ENCODE measurements at places on chromosomes 13 and 19.

GRCh38 chr13:48159401-48159800 lies 64.5 kb upstream of the MED4 start:
- DNase-seq = no peak

- DNase-seq = no peak
Observed at GRCh38 chr13:112892426-112893206, 76.4 kb upstream of the MCF2L start.

- peak; percentile 52 for DNase-seq
Observed at GRCh38 chr19:49442354-49442753, 1.0 kb upstream of the SLC17A7 start.

DNA sequence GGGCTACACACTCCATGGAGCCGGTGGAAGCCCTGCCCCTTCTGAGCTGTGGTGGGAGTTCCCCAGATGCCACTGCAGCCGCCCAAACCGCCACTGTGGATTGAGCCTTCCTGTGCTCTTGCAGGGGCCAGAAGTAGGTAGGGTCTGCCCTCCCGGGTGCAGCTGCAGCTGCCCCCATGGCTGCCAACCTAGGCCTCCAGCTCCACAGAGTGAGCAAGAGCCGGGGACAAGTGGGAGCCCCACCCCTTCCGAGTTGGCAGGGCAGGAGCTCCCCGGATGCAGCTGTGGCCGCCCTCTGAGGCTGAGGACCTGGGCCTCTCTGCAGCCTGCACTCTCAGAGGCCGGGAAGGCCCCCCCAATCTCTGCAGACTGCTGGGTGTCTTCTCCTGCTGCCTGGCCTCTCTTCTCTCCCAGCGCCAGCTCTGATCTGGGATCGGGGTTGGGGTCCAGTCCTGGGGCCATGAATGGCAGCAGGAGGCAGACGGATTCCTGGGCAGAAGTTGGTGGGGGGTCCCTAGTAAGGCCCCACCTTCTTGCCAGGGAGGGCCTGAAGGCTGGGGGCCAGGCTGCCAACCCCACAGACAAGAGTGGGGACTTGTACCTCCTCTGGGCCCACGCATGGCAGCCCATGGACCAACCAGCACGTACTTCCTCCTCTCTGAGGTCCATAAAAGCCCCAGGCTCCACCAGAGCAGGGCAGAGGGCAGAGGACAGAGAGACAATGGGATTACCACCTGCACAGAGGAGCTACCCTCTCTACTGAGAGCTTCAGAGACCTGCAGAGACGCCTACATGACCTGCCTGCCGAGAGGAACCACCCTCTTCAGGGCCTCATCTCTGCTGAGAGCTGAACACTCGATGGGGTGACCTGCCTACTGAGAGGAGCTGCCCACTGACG lies 28.9 kb downstream of the AP2S1 start:
- peak; percentile 78 for DNase-seq

- no peak for DNase-seq
Observed at GRCh38 chr13:24040835-24041234, 119.7 kb upstream of the SPATA13 start.

DNA sequence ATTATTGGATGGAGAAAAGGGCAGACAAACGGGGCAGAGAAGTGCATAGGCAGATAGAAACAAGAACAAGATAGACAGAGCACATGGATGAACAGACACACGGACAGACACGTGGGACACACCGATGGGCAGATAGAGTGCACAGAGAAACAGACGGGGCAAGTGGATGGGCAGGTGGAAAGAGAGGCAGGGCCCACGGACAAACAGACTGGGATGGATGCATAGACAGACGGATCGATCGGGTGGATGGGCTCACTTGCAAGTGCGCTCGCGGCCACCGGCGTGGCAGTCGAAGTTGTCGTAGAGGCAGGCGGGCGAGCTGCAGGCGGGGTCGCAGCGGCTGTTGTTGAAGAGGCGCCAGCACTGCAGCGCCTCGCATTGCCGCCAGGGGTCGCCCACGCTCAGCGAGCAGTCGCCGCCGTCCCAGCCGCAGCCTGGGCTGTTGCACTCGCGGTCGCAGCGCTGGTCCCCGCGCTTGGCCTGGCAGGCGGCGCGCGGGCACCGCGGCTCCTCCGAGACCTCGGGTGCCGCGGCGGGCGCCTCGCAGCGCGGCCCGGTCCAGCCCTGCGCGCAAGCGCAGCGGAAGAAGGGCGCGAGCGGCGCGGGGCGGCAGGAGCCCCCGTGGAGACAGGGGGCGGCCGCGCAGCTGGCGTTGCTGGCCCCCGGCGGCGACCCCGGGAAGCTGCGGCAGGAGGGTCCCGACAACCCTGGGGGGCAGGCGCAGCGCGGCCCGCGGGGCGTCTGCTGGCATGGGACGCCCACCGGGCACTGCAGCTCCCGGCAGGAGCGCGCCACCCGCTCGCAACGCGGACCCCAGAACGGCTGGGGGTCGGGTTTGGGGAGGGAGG lies 23.3 kb downstream of the NOTCH3 start:
- peak; percentile 88 for DNase-seq

DNA sequence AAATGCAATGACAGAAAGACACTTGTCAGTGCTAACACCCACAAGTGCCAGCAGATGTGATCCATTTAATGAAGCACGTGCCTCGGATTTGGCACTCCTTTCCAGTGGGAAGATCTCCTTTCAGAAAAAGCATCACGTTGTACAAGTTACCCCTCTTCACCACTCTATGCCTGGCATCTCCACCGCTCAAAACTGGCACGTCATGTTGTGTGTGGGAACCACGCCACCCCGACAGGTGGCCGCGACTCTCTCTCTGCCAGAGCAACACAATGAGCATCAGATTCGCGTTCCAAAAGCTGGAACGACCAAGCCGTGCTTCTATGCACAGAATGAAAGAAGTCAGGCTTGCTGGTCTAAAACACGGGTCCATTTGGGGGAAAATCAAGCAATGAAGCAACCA lies 24.3 kb downstream of the TMTC4 start:
- no peak for DNase-seq

DNA sequence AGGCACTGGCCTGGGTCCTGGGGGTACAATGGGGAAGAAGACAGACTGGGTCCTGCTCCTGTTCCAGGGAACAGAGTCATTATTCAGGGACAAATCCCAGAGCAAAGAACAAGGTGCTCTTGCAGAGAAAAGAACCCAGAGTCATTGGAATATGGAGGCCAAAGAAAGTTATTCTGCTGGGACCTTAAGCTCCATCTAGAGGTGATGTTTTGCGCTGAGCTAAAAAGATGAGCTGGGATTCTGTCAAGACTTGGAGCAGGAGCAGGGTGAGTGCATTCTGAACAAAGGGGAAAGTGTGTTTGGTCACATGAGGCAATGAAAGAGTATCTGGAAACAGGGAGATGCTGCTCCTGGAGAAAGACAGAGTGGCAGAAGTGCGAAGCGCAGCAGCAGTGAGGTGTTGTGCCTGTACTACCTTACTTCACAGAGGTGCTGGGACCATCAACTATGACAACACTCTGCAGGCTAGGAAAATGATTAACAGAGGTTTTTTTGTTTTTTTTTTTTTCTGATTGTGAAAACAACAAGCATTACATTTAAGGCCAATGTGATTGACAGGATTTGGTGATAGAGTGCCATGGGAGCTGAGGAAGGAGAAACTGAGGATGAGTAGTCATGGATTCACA lies 95.3 kb upstream of the TNFSF11 start:
- DNase-seq = peak; percentile 20

GRCh38 chr19:15551293-15552004 lies 43.1 kb downstream of the CYP4F22 start:
- peak; percentile 74 for DNase-seq

- DNase-seq = no peak
Observed at GRCh38 chr19:58480481-58480830, 4.3 kb downstream of the ZNF446 start.

- no peak for DNase-seq
Observed at GRCh38 chr13:103328899-103329298, 262.7 kb upstream of the SLC10A2 start.

- DNase-seq = peak; percentile 92
Observed at GRCh38 chr19:18007917-18008673, at the start of gene ARRDC2. TSS of gene ARRDC2 (plus strand) at chr19:18008170. CDS start at chr19:18008311, 141 bp downstream.

- DNase-seq = no peak
Observed at GRCh38 chr13:109735436-109735966, 50.9 kb downstream of the IRS2 start.

DNA sequence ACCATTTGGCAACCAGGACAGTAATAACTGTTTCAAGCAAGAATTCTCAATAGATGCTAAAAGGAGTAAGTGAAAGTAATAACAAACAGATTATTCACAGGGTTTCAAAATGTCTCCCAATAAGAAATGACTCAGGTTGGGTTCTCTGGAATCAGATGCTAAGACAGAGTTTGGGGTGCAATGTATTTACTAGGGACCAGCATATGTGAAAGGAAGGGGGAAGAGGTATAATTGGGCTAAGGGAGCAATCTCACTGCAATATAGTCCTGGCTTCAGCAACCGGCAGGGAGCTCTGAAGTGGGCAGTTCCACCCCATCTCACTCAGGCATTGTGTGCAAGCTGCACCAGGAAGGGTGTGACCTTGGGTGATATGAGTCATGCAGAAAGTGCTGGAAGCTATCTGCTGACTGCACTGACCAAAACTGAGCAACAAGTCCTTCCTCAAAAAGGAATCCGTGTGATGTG lies 23.4 kb downstream of the ZDHHC20 start:
- DNase-seq = peak; percentile 61

DNA sequence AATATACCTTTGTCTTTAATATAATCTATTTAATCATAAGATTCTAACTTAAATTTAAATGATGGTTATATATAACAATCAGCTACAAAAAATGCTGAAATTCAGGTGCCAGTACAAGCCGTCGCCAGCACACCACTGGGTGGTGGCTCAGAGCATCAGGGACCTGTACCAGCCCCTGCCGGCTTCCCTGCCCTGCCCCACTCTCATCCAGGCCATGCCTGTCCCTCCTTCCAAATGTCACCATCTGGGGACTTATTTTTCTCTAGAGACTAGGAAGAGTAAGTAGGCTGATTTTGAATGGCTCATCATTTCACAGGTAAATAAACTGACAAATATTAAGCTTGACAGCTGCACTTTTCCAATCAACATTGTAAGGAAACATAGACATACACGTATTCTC lies 1.6 kb downstream of the METTL21C start:
- DNase-seq = no peak
